ENCODE measurements at places on chromosomes 7 and 10.

- peak; percentile 87 for DNase-seq
Observed at GRCh38 chr10:70430493-70431445, 10.7 kb downstream of the NODAL start.

- no peak for DNase-seq
Observed at GRCh38 chr10:124149189-124150042, 56.0 kb upstream of the CHST15 start.

- no peak for DNase-seq
Observed at GRCh38 chr10:132133005-132133404, 53.7 kb upstream of the DPYSL4 start.

GRCh38 chr7:119228482-119228881 is 1004.0 kb downstream of the ANKRD7 start:
- no peak for DNase-seq

DNA sequence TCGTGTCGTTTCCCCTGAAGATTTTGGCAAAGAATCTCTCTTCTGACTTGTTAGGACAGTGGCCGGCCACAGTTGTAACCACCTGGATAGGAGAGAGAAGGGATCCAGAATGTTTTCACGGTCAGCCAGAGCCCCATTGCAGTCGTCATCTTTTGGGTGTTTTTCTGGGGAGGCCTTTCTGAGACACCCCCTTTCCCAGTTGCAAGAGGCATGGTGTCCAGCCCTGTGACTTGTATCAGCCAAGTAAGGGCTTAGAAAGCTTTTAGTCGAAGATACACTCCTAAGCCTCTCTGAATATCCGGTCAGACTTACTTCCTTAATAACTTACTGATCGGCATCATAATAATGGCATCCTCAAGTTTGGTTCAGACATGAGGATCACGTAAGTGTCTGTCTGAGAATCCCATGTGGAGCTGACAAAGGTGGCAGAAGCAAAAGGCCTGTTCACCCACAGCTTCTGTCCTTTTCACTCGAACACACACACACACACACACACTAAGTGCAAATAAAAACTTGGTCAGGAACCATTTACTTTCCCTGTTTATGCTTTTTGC is 435.7 kb upstream of the GALNT17 start:
- DNase-seq, result peak; percentile 52
